ENCODE measurements at places on chromosomes 7 and 10.

GRCh38 chr7:144545330-144545729 lies 141.8 kb upstream of the NOBOX start:
- no peak for DNase-seq

DNA sequence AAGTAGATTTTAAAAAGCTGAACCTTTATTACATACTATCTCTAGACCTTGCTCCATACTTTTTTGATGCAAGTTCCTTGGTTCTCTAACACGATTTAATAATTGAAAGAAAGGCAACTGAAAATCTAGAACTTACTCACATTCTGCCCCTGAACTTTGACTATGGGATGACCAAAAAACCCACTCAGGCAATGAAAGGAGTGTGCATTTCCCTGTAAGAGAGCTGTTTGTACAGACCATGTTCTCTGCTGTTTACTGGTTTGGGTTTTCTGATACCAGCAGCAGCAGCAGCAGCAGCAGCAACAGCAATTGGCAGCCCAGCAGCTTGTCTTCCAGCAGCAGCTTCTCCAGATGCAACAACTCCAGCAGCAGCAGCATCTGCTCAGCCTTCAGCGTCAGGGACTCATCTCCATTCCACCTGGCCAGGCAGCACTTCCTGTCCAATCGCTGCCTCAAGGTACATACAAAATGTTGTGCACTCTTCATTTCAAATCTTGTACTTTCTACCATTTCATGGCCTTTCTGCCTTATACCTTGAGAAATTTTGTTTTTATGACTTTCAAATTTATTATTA lies 216.7 kb downstream of the FOXP2 start:
- no peak for DNase-seq

GRCh38 chr10:121368347-121369025 lies 229.8 kb downstream of the FGFR2 start:
- no peak for DNase-seq

GRCh38 chr7:28560767-28561166 lies 148.4 kb downstream of the CREB5 start:
- DNase-seq = no peak

- peak; percentile 65 for DNase-seq
These were observed 57.1 kb downstream of the AFAP1L2 start for GRCh38 chr10:114347241-114347640.

DNA sequence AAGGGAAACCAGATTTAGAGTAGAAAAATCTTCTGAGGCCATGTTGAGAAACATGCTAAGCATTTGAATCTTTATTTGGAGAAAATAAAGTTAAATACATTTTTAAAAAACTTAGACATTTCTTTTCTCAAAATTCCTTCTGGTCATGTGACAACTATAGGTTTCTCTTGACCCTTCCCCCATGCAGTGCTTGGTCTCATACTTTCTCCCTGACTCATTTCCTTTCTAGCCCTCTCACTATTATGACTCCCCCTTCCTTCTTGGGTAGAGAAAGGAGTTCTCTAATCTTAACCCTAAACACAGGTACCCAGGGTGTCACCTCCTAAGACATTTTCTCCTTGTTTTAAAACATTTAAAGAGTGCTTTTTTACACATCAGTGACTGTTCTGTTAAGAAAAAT lies 179.5 kb upstream of the TMEM106B start:
- DNase-seq = peak; percentile 52

- DNase-seq = no peak
These were observed 1.3 kb upstream of the PTPRN2 start for GRCh38 chr7:158588878-158589442.
